ENCODE measurements at places on chromosomes 3 and 15.
A peak's percentile ranks its signal among the peaks of the same experiment; 100 is the strongest.

- DNase-seq = no peak
Observed at GRCh38 chr3:151305060-151305774, 11.4 kb downstream of the GPR87 start.

- no peak for DNase-seq
Observed at GRCh38 chr15:101580431-101580830, 71.8 kb downstream of the TM2D3 start.

- no peak for DNase-seq
Observed at GRCh38 chr3:21310891-21311290, 440.1 kb downstream of the ZNF385D start.

DNA sequence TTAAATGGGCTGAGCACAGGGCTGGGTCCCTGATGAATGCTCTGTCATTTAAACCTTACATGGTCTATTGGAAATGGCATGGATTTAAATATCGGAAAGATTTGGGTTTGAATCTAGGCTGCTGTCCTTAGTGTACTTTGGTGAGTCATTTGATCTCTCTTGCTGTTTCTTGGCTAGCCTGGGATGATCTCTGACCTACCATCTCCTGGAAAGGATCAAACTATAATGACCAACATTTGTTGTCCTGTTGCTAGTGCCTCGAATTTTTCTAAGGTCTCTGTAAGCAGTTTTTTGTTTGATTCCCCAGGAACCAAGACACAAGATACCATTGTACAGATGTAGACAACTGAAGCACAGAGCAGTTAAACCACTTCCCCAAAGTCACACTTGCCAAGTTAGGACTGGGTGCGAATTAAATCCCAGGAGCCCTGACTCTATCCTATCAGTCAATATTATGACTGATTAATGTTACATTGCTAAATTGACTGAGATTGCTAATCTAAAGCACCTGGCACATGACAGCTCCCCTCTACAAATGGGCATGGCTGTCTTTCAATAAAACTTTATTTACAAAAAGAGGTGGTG is 244.9 kb upstream of the MCTP2 start:
- DNase-seq = no peak

GRCh38 chr15:55183679-55184078 is 13.1 kb downstream of the RSL24D1 start:
- DNase-seq = no peak

GRCh38 chr3:1532935-1533606 is 440.2 kb downstream of the CNTN6 start:
- no peak for DNase-seq

- no peak for DNase-seq
Observed at GRCh38 chr15:93801206-93801605, 430.2 kb upstream of the MCTP2 start.

GRCh38 chr15:25863111-25863967 is at the start of gene ATP10A:
Gene ATP10A (minus strand): TSS chr15:25863327. CDS start chr15:25863096, 231 bp downstream.
- peak; percentile 34 for DNase-seq

DNA sequence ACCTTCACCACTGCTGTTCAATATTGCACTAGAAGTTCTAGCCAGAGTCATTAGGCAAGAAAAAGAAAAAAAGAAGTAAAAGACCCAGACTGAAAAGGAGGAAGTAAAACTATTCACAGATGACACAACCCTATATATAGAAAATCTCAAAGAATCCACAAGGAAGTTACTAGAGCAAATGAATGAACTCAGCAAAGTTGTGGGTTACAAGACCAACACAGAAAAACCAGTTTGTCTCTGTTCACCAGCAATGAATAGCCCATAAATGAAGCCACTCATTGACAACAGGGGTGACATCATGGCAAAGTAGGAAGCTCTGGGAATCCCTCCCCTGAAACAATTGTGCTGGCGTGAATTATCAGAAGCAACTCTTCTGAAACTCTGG is 4.6 kb downstream of the CFAP100 start:
- DNase-seq = no peak

- no peak for DNase-seq
Observed at GRCh38 chr3:178465260-178466180, 70.7 kb upstream of the KCNMB2 start.
